ENCODE measurements at places on chromosomes 4 and X. TPM values are rescaled to one million over a fixed set of nuclear protein-coding genes. Genes with fewer than 3 reads are reported as not detected.

Gene IL9R
- 3.6 TPM for total RNA-seq

Gene MAGEC3
- total RNA-seq: not detected

Gene CCNA2
- 2.0 TPM for total RNA-seq

Gene GPC3
- not detected for total RNA-seq

Gene XPNPEP2
- 0.07 TPM for total RNA-seq

Gene PDCL2
- total RNA-seq: not detected

Gene PRDM8
- total RNA-seq: 9.0 TPM

Gene TEC
- total RNA-seq: 8.8 TPM

Gene KDR
- total RNA-seq: not detected

Gene RHOXF2B
- total RNA-seq: not detected

Gene C4orf54
- total RNA-seq: not detected

Gene UTP3
- 40.1 TPM for total RNA-seq

Gene SRPX
- total RNA-seq: not detected

Gene C4orf46
- total RNA-seq: 7.9 TPM

Gene PHKA1
- total RNA-seq: not detected

Gene UGT2B17
- total RNA-seq: 2.5 TPM

Gene SUPT20HL1
- not detected for total RNA-seq

Gene RAB40A
- 0.11 TPM for total RNA-seq

Gene TSPAN6
- 0.07 TPM for total RNA-seq

Gene SSX2B
- not detected for total RNA-seq

Gene CXCL10
- 0.17 TPM for total RNA-seq

Gene OTUD6A
- not detected for total RNA-seq

Gene GAGE2A
- not detected for total RNA-seq

Gene TMEM165
- total RNA-seq: 90.2 TPM

Gene CT45A3
- not detected for total RNA-seq

Gene CWH43
- not detected for total RNA-seq

Gene FAM9B
- total RNA-seq: not detected

Gene MAGEA11
- total RNA-seq: not detected

Gene DUSP21
- not detected for total RNA-seq

Gene PSAPL1
- total RNA-seq: not detected

Gene PNMA5
- total RNA-seq: 0.27 TPM

Gene DDX53
- total RNA-seq: not detected

Gene HTN1
- not detected for total RNA-seq

Gene PHOX2B
- not detected for total RNA-seq

Gene RTL3
- not detected for total RNA-seq

Gene SERTM2
- total RNA-seq: not detected

Gene FAM199X
- 14.3 TPM for total RNA-seq

Gene CXorf65
- total RNA-seq: 10.0 TPM

Gene STOX2
- total RNA-seq: not detected

Gene EDA
- total RNA-seq: not detected

Gene PAGE1
- not detected for total RNA-seq

Gene CSAG2
- total RNA-seq: not detected

Gene TMEM35A
- not detected for total RNA-seq

Gene UGT2B11
- total RNA-seq: not detected

Gene CTAG1B
- total RNA-seq: not detected

Gene SOWAHD
- 9.9 TPM for total RNA-seq

Gene SSX4
- total RNA-seq: not detected

Gene CLIC2
- 0.44 TPM for total RNA-seq

Gene HNRNPD
- 350 TPM for total RNA-seq

Gene MAOA
- total RNA-seq: not detected

Gene CENPVL2
- not detected for total RNA-seq

Gene ANKRD50
- total RNA-seq: 0.61 TPM

Measured in activated B cell treated with CpG ODN at 0.5 μM for 24 hours (primary cell).